ENCODE measurements at places on chromosomes 12 and 14. TPM values are rescaled to one million over a fixed set of nuclear protein-coding genes. Genes with fewer than 3 reads are reported as not detected.

NEUROD4 gene
- not detected for total RNA-seq

SLC2A13 gene
- 31.7 TPM for total RNA-seq

KRT76 gene
- total RNA-seq = not detected

TMEM116 gene
- total RNA-seq = 1.2 TPM

ITFG2 gene
- total RNA-seq = 30.6 TPM

Data from uterus (tissue), 4 donors.